Activated effector memory CD4-positive, alpha-beta T cell treated with anti-CD3 and anti-CD28 coated beads, Interleukin-2, amount 50 U/mL, for 16 hours (primary cell): ENCODE measurements at places on chromosomes 13 and 19.

DNA sequence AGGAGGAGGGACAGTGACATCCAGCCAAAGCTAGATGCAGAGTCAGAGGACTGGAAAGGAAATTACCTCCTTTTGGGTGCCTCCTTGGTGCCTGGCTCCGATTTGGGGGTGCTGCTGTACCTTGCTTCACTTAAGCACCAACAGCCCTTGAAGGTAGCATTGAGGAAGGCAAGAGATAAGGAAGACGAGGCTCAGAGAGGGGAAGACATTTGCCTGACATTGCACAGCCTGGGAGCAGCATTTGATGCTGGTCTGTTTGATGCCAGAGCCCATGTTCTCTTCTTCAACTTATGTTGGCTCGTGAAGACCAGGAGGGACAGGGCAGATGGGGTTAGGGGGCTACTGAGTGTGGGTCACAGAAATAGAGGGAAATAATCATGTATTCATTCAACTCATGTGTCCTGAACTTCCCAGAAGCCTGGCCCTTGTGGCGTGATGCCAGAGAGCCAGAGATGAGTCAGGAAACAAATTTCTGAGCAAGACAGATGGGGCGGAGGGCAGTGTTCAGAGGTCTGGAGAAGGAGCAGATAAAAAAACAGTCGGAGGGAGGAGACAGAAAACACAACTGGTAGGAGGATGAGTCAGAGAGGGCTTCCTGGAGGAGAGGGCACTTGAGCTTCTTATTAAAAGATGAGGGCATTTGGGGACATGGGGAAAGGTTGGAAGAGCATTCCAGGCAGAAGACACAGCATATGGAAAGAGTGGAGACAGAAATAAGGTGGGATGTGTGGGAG lies 3.0 kb upstream of the C19orf81 start:
- DNase-seq = no peak

GRCh38 chr13:79796136-79796535 lies 315.2 kb downstream of the NDFIP2 start:
- DNase-seq = no peak

DNA sequence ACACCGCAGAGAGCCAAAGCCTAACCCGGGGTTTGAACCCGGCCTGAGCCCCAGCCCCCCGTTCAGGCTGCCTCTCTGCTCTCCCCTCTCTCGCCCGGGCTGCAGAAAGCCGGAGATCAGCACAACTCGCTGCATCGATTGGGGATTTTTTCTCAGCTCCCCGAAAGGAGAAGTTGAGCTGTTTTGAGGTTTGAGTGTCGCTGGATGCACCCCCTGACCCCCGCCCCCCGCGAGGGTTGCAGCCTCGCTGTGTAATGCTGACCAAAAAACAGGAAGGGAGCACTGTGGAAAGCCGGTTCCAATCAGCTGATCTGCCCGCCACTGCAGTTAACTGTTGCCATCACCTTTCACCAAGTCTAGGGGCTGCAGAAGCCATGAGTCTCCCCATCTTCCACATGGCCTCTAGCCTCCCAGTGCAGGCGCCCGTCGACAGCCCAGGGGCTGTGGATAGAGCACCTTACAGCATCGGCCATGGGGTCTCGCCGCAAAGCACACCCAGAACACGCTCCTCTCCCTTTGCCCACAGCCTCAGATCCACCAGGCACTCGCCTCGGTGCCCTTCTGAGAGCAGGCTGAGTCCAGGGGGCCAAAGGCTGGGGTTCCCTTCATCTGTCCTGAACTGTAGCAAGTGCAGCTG lies 34.5 kb downstream of the MYO9B start:
- DNase-seq = no peak

DNA sequence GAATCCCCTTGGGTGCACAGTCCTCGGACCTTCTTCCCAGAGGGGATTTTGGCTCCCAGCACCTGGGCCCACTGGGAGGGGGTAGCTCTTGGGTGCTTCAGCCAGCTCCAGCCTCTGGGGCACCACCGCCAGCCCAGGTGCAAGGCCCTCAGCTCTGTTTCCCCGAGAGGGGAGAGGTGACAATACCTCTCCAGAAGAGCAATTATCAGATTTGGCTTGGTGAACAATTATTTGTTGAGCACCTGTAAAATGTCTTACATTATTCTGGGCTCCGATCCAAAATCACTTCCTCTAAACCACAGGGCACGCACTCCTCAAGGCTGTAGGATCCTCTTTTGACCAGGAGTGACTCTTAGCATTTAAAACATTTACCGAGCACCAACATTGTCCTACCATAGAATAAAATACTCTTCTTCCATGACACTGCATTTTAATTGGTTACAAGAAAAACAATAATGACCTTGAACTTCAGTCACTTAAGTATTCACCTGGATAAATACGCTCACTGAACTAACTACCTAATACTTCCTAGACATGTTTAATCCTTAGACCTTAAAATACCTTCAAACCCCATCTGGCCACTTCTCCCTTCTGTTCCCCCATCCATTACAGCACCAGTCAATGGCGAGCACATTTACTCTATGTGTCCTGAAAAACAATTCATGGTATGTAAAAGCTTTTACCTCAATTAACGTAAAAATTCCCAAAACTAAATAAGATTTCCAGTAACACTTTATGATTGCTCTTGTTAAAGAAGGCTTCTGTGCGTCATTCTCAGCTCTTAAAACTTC lies 54.8 kb downstream of the ABCC4 start:
- DNase-seq = no peak

GRCh38 chr13:95914991-95915501 lies 138.2 kb downstream of the UGGT2 start:
- no peak for DNase-seq

GRCh38 chr19:48480558-48481500 lies 11.7 kb downstream of the CYTH2 start:
- DNase-seq = peak; percentile 85

DNA sequence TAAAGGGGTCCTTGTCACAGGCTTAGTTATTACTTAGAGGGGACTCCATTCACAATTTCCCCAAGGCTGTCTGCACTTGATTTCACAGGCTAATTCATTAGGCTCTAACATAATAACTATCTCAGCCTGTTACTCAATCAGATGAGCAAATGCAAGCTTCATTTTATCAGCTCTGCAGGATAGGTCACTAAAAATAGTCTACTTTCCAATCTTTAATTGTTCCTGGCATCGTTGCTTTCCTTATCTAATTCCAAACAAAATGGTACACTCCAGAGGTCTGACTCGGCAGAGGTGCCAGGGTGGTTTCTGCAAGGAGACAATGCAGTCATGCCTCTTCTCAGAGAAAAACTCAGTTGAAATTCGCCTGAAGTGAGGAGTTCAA lies 69.7 kb upstream of the SLC15A1 start:
- no peak for DNase-seq

DNA sequence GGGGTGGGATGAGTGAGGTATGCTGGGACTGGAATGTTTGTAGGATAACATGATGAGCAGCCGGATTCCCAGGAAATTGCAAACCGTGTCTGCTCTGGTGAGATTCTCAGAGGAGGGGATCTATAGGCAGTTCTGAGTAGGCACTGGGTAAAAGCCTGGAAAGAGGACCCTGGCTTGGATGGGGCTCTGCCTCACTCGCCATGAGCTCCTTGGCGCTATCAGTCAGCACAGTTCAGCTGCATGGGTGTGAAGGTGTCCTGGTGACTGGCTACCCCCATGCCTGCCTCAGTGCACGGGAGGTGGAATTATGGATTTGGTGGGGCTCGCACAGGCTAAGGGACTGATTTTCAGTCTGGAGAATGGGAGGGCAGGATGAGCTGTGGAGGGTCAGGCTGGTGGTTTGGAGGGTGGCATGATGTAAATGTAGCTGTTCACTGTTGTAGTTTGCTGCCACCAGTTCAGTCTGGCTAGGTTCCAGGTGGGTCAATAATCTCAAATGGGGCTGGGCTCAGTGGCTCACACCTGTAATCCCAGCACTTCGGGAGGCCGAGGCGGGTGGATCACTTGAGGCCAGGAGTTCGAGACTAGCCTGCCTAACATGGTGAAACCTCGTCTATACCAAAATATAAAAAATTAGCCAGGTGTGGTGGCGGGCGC lies 9.2 kb upstream of the ZNF627 start:
- no peak for DNase-seq

DNA sequence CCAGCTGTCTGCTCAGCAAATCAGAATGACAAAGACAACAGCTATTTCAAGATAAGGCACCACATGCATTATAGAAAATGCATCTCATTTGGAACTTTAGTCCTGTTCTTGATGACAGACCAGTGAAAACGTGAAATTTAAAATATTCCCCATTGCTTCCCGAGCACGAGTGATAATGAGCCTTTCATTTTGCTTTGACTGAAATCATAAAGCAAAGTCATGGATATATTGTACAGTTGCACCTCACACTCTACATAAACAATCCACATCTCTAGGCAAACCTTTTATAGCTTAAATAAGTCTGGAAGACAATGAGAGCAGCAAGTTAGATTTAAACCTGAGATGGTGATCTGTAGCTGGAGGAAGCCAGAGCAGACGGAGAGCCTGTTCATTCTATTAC lies 79.1 kb downstream of the FAM216B start:
- DNase-seq = no peak

- DNase-seq = no peak
Measured at GRCh38 chr13:50866817-50867636, 23.5 kb upstream of the DLEU7 start.

- no peak for DNase-seq
Measured at GRCh38 chr19:22600690-22601648, 33.2 kb upstream of the ZNF492 start.

DNA sequence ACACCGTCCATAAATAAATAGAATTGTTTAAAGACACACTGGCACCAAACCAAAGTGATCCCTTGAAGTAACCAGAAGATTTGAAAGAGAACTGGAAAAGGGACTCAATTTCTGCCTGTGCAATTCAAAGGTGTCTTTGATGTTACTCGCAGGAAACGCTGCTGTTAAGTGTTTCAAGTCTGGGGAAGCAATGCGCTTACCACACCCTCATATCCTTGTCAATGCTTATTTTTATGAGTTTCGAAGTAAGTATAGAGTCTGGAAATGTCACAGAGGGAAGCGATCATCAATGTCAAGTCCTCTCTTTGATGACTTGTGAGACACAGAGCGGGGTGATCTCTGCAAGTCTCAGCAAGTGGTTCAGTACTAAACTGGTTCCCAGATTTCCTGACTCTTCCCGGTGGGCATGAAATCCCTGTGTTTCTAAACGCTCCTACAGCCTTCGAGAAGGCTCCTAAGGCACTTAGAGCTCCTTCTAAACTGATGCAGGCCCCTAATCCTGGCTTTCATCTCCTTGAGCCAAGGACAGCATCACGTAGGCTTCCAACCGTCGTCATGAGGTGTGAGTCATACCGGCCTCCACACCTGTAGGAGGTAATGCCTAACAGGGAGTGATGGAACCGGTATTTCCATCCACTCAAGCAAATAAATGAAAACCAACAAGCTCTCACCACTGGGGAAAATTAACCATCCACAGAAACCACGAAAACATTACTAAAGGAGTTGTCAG lies 22.8 kb downstream of the SYDE1 start:
- DNase-seq = peak; percentile 73

DNA sequence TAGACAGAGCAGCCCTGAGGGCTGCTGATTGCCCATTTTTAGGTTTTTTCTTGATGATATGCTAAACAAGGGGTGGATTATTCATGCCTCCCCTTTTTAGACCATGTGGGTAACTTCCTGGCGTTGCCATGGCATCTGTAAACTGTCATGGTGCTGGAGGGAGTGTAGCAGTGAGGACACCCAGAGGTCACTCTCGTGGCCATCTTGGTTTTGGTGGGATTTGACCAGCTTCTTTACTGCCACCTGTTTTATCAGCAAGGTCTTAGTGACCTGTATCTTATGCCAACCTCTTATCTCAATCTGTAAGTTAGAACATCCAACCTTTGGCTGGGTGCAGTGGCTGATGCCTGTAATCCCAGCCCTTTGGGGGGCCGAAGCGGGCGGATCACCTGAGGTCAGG lies 148.0 kb downstream of the PTPRS start:
- no peak for DNase-seq

GRCh38 chr13:66087269-66087710 lies 1142.8 kb downstream of the PCDH9 start:
- no peak for DNase-seq

DNA sequence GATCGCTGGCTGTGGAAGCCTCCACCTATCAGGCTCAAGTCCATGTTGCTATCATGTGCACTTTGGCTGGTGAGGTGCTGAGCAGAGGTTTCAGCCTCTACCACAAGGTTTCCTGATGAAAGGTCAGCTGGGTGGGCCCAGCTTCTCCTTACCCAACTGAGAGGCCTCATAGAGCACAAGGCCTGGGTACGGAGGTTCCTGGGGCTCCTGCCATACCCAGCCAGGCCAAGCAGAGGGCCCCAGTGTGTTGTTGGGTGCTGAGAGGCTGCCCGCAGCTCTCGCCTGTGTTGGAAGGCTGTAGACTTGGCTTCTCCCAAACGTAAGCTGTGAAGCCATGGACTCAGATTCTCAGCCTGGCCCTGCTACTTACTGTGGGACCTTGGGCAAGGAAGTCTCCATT lies 28.2 kb downstream of the ACTN4 start:
- DNase-seq = no peak

GRCh38 chr13:106373989-106374572 lies 161.4 kb downstream of the EFNB2 start:
- no peak for DNase-seq

DNA sequence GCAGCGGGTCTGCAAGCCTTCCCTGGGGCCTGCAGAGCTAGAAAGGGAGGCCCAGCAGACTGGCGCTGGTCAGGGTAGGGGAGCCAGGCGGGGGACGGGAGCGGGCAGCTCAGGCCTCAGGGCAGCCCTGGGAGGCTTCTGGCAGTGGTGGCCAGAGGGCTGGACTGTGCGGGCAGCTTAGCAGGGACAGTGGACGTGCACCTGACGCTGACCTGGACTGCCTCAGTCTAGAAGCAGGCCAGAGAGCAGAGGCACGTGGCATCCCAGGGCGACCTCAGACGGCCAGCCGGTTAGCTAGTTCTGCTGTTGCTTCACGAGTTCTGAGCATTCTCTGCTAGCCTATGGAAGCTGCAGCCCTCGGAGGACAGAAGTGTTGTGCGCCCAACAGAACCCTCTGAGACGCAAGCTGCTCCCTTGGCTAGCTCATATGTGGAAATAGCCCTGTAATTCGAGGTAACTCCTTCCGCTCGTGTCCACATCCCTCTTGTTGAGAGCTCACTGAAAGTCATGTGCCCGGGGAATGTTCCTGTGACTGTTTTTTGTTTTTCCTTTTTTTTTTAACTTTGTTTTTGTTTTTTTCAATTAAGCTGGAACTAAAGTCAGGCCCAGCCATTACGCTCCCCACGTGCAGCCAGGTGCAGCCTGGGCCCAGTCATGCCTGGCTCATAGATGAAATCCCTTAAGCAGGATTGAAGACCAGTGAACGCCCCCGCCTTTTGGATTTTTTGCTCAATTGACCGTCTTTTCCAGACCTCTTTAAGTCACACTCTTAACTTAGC lies 1.9 kb upstream of the FAM174C start:
- no peak for DNase-seq

- DNase-seq = no peak
Measured at GRCh38 chr19:7657131-7657751, 11.6 kb upstream of the RETN start.

- DNase-seq = no peak
Measured at GRCh38 chr13:99601535-99601934, 100.3 kb downstream of the TM9SF2 start.

- DNase-seq = no peak
Measured at GRCh38 chr19:6023936-6024335, 46.0 kb upstream of the RANBP3 start.

- DNase-seq = peak; percentile 88
Measured at GRCh38 chr19:46718157-46718933, 1.4 kb upstream of the PRKD2 start.
